AG04450 (cell line): ENCODE measurements at places on chromosomes 1 and 21.

DNA sequence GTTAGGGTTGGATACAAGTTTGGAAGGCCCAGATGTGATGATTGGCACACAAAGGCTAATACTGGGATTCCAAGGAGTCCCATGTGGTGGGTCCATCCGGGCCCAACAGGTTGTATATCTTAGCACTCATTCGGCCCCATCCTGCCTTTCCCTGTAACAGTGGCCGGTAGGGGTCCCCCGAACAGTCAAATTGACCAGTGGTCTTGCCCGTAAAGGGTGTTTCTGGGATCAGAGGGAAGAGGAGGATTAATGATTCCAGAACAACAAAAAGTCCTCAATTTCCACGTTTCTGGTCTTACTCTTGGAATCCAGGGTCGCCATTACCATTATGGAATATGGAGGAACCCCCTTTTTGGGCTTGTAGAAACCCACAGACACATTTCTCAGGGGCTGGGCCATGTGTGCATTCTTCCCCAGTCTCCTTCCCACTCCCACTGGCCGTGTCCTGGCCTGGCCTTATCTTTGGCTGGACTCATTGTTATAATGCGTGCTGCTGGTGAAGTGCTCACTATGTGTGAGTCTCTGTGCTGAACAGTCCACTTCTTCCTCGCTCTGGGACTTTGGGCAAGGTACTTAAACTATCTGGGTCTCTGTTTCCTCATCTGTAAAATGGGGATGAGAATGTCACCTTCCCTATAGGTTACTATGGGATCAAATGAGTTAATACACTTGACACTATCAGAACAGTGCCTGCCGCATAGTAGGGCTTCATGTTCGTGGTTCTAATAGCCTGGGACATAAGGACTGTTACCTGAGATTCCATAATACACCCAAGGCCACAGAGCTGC lies 161.8 kb downstream of the DYRK1A start:
- DNase-seq: no peak

DNA sequence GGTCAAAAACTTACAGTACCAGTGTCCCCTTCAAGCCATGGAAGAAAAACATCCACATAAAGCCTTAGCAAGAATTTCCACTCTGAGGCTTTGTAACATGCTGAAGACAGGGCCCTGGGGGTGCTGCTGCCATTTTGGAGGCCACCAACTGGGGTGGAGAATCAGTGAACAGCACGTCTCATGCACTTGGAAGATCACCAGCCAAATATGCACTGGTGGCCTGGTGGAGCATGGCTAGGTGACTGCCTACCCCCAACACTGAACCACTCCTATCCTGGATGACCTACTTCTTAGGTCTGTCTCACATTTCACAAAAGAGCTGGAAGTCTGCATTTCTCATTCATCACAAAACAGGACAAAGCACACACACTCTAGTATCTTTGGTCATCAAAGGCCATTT lies 126.4 kb downstream of the COL24A1 start:
- no peak for DNase-seq

GRCh38 chr1:65068202-65069010 lies 79.6 kb upstream of the AK4 start:
- DNase-seq: no peak

GRCh38 chr1:65255035-65255655 lies 54.2 kb upstream of the DNAJC6 start:
- no peak for DNase-seq

- DNase-seq: no peak
These were observed 2.5 kb upstream of the GBP4 start for GRCh38 chr1:89201106-89201794.

DNA sequence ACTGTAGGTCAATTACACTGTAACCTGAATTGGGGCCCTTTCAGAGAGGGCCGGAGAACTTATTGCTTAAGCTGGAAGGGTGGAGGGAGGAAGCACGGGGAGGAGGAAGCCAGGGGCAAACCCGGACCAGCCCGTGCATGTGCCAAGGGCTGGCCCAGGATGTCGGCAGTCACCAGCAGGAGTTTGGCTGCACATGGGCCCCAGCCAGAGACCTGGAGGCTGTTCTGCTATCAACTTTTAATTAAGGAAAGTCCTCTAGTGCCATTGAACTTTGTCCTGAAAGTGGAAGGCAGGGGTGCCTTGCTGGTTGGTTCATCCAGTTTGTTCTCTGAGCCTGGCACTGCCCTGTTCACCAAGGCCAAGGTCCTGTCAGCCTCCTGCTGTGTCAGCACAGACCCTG lies 200.8 kb upstream of the VAMP3 start:
- no peak for DNase-seq

DNA sequence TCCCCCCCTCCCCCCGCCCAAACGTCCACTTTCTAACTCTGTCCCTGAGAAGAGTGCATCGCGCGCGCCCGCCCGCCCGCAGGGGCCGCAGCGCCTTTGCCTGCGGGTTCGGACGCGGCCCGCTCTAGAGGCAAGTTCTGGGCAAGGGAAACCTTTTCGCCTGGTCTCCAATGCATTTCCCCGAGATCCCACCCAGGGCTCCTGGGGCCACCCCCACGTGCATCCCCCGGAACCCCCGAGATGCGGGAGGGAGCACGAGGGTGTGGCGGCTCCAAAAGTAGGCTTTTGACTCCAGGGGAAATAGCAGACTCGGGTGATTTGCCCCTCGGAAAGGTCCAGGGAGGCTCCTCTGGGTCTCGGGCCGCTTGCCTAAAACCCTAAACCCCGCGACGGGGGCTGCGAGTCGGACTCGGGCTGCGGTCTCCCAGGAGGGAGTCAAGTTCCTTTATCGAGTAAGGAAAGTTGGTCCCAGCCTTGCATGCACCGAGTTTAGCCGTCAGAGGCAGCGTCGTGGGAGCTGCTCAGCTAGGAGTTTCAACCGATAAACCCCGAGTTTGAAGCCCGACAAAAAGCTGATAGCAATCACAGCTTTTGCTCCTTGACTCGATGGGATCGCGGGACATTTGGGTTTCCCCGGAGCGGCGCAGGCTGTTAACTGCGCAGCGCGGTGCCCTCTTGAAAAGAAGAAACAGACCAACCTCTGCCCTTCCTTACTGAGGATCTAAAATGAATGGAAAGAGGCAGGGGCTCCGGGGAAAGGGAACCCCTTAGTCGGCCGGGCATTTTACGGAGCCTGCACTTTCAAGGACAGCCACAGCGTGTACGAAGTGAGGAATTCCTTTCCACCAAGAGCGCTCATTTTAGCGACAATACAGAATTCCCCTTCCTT lies 158.1 kb downstream of the RUNX1 start:
- DNase-seq: no peak

DNA sequence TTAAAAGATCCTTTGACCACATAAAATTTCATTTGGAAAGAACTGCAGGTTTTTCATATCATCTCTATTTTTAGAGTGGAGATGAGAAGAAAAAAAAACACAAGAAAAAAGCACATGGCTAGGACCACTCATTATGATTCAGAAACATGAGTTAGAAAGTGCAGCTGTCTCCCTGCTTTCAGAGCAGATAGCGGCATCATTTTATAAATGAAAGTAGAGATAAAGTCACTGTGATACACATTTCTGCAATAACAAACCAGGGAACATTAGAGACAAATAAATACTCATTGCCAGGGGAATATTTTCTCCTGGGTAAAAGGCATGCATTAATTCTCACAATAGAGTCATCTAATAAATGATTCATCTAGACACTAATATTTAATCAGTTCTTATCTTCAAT lies 87.5 kb upstream of the PLPPR4 start:
- DNase-seq: no peak

DNA sequence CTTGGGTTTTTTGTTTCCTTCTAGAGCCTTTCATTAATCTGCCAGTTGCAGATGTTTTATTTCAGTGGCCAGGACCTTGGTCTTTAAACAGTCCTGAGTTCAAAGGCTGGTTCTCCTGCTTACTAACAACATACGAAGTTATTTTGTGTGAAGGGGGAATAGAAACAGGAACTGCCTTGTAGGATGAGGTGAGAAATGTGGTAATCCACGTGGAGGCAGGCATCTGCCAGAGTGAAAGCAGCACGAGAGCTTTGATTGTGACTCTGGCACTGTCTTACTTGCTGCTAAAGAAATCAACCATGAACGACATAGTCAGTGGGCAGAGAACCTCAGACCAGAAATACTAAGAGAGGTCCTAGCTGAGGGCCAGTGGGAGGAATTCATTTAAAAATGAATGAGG lies 30.4 kb downstream of the TMEM63A start:
- DNase-seq: no peak

DNA sequence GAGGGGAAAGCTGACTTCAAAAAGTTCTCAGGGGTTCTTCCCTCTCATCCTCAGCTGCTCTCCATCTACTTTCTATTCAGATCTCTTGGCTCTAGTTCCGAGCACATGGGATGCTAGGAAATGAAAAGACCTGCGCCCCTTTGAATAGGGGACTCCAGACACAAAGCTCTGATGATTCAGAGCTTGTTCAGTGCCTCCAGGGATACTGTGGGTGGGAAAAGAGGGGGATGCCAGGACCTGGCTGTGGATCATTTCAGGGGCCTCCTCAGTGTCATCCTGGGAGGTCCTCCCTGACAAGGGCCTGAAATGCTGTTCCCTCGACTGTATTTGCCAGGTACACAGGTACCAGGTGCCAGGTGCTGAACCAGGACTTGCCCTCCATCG lies 943 bp upstream of the KIAA0040 start:
- no peak for DNase-seq

DNA sequence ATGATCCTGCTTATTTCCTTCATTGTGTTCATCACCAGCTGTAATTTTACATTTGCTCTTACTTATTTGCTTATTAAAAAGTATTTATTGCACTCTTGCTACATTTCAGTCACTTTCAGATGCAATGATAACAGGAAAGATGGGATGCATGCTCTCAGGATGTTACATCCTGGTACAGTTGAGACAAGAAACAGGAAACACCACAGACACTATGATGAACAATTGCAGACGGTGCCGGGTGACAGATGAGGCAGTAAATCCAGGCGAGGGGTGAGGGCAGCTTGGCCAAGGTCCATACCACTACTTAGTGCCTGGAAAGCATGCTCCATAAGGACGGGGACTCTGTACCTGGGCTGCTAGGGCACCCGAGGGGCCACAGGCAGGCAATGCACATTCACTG lies 156.6 kb upstream of the RAB4A start:
- DNase-seq: no peak

DNA sequence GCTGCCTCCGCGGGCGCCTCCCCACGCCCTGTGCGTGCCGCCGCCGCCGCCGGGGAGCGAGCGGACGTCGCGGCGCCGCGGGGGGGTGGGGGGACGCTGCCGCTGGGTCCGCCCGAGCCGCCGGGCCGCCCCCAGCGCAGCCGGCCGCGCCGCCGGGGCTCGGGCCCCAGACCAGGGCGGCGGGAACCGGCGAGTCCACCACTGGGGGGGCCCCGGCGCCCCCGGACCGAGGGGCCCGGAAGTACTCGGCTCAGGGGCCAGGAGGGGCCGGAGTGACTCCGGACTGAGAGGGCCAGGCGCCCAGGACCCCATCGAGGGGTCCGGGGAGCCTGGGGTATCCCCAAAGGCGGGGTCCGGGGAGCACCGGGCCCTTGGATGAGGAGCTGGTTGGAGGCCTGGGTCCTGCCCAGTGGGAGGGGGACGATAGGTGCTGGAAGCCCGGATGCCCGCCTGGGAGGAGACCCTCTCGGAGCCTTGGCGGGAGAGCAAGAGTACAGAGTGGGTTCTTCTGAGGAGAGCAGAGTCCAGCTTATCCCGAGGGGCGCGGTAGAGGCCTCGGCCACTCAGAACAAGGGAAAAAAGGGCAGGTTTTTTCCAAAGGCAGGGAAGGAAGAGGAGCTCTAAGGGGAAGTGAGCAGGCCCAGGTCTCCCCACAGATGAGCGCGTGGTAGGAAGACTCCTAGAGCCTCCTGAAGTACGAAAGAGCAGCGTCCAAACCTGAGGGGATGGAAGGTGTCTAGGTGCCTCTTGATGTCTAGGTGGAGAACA lies 556 bp downstream of the GMEB1 start:
- no peak for DNase-seq

GRCh38 chr1:105172788-105173187 lies 1423.1 kb downstream of the AMY1C start:
- no peak for DNase-seq
